ENCODE measurements at places on chromosomes 16 and 17.

DNA sequence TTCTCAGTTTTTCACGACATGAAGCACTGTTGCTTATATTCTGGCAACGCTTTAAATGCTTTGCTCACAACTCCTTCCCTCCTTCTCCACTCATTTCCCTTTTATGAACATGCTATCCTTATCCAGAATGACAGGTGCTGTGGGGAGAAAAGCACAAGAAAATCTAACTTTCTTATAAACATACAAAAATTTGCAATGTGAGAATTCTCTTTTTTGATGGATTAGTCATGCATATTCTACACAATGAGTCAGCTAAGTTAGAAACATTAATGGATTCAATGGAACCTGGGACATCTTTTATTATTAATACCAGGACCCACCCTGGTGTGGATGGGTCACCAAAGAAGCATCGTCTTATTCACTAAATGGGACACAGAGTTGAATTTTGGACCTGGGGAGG lies 234.6 kb upstream of the CDH5 start:
- DNase-seq, result no peak

DNA sequence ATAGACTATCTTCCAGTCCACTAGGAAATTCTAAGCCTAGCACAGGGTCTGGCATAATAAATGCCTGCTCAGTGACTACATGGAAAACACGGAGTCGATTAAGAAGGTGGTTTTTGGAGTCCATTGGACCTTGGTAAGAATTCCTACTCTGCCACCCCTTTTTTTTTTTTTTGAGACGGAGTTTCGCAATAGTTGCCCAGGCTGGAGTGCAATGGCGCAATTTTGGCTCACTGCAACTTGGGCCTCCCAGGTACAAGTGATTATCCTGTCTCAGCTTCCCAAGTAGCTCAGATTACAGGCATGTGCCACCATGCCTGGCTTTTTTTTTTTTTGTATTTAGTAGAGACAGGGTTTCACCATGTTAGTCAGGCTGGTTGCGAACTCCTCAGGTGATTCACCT lies 123.2 kb downstream of the HS3ST2 start:
- DNase-seq, result no peak

- DNase-seq, result no peak
These were observed 3.4 kb downstream of the CNTNAP4 start for GRCh38 chr16:76280421-76281215.

GRCh38 chr16:13111747-13112146 lies 210.3 kb downstream of the SHISA9 start:
- no peak for DNase-seq

DNA sequence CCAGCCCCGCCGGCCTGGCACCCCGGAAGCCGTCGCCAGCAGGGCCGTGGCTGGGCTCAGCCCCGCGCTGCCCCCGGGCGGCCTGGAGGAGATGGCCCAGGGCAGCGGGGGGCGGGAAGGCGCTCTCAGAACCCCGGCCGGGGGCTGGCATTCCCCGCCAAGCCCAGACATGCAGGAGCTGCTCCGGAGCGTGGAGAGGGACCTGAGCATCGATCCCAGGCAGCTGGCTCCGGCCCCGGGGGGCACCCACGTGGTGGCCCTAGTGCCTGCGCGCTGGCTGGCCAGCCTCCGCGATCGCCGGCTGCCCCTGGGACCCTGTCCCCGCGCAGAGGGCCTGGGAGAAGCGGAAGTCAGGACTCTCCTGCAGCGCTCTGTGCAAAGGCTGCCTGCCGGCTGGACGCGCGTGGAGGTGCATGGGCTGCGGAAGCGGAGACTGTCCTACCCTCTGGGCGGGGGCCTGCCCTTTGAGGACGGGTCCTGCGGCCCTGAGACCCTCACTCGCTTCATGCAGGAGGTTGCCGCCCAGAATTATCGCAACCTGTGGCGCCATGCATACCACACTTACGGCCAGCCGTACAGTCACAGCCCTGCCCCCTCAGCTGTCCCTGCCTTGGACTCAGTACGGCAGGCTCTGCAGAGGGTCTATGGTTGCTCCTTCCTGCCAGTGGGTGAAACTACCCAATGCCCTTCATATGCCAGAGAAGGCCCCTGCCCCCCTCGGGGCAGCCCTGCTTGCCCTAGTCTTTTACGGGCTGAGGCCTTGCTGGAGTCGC lies 551 bp downstream of the WDR81 start:
- no peak for DNase-seq

- no peak for DNase-seq
These were observed 2.3 kb downstream of the PIEZO1 start for GRCh38 chr16:88782454-88783390.

GRCh38 chr16:79653373-79653891 lies 52.9 kb upstream of the MAF start:
- DNase-seq, result no peak
